ENCODE measurements at places on chromosomes 3 and 15.

- no peak for DNase-seq
Observed at GRCh38 chr3:10557781-10558373, 52.5 kb upstream of the ATP2B2 start.

DNA sequence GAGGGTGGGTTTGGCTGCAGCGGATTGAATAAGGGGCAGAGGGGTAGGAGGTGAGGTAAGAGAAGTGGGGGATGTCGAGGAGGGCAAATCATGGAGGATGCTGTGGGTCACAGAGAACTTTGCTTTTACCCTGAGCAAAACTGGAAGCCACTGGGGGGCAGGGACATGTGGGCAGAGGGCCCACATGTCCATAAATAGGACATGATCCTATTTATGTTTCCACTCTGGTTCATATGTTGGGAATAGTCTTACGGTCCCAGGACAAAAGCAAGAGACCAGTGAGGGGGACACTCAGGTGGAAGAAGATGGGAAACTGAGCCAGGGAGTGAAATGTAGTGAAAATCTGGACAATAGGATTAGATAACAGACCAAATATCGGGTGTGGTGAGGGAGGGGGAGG, 85.5 kb upstream of the MRPS22 start:
- DNase-seq, result no peak

DNA sequence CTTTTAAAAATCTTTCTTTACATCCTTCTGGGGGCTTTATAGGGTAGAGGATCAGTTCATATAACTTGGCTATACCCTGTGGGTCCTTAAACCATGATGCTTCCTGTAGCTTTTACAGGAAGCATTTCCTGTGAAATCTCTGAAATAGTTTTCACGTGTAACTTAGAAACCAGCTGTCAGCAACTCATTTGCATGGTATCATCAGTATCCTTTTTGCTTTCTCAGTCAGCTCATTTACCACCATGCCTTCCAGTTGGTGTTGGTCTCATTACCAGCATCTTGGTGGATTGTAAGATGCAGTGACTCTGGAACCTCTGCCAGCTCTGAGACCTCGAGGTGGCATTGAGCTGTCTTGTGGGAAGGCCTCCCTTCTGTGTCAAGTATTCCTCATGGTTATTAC, 96.7 kb upstream of the MYZAP start:
- no peak for DNase-seq

- peak; percentile 27 for DNase-seq
Observed at GRCh38 chr15:52427804-52428203, 100.9 kb downstream of the MYO5A start.

DNA sequence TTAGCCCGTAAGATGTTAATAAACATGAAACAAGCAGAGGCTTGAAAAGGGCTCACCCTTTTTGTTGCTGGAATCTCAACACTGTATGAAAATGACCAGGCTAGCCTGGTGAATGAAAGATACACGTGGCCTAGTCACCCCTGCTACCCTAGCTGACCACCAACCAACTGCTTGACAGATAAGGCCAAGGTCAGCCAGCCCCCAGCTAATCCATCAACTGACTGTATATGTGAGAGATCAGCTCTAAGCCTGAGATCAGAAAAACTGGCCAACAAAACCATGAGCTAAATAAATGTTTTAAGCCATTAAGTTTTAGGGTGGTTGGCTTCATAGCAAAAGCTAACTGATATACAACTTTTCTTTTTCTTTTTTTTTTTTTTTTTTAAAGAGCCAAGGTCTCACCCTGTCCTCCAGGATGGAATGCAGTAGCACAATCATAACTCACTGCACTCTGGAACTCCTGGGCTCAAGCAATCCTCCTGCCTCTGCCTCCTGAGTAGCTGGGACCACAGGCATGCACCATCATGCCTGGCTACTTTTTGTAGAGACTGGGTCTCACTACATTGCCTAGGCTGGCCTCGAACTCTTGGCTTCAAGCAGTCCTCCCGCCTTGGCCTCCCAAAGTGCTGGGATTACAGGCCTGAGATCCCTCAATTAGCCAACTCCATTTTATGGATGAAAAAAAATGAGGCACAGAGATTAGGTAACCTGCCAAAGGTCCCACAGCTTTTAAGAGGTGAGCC, 34.6 kb downstream of the SH3BP5 start:
- no peak for DNase-seq

DNA sequence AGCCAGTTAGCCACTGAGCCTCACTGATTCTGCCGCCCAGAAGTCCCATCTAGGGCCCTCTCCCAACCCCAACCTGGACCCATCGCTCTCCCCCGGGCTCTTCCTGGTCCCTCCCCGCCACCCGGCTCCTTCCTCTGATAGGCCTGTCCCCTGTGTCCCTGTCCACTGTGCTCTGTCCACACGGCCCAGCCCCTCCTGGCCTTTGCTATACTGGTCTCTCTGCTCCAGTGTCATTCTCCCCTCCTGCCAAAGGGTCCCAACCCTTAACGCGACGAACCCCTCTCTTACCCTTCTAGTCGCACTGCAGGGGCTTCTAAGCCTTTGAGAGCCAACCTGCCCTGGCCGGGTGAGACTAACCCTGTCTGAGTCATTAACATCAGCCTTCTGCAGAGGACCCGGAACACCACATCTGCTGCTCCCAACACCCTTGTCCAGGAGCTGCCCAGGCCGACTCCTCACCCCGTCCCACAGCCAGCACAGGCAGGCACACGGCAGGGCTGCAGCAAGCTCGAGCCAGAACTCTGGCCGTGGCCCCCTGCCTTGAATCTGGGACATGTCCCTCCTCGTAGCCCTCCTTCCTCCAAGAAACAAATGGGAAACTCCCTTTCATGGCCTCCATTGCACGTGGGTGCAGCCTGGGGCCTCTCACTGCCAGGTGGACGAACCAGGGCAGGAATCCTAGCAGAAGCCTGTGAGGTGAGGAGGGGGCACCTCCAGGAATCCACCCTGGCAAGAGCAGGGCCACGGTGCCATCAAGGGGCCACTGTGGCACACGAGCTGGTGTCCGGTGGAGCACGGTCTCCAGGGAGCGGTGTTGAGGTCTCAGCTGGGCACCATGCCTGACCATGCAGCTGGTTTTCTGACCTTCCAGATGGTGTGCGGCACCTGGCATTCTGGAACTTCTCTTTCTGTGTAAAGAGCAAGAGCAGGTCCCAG, 140.9 kb upstream of the IQSEC1 start:
- no peak for DNase-seq

GRCh38 chr3:10521772-10522441, 16.5 kb upstream of the ATP2B2 start:
- DNase-seq, result no peak

- no peak for DNase-seq
Observed at GRCh38 chr3:194080913-194081800, 54.8 kb upstream of the HES1 start.

GRCh38 chr15:50979041-50979440, 70.6 kb downstream of the AP4E1 start:
- no peak for DNase-seq

GRCh38 chr15:85026304-85027032, 44.8 kb downstream of the PDE8A start:
- DNase-seq, result no peak

Data from epithelial cell of proximal tubule (primary cell).